ENCODE measurements at places on chromosomes 13 and 19. TPM values are rescaled to one million over a fixed set of nuclear protein-coding genes. Genes with fewer than 3 reads are reported as not detected.

GRCh38 chr19:6057651-6058517 is 52.4 kb downstream of the RFX2 start:
- peaks cover 5% of the 10 kb centered on the region for H3K27me3 ChIP-seq
- H3K4me1 ChIP-seq, result peaks cover 47% of the 10 kb centered on the region
- no peaks in the 10 kb centered on the region for H3K36me3 ChIP-seq
- H3K4me3 ChIP-seq, result peak overlapping the region; percentile 28
- DNase-seq, result no peak
- peak overlapping the region; percentile 90 for H3K27ac ChIP-seq

GRCh38 chr19:11164879-11165406 is 9.4 kb upstream of the SPC24 start:
- no peaks in the 10 kb centered on the region for H3K4me1 ChIP-seq
- H3K27ac ChIP-seq, result no peak overlapping the region
- peaks cover 5% of the 10 kb centered on the region for H3K27me3 ChIP-seq
- DNase-seq, result no peak
- H3K4me3 ChIP-seq, result no peak overlapping the region
- H3K36me3 ChIP-seq, result no peaks in the 10 kb centered on the region

- peaks cover 31% of the 10 kb centered on the region for H3K4me1 ChIP-seq
- peak overlapping the region; percentile 41 for H3K4me3 ChIP-seq
- H3K36me3 ChIP-seq, result peaks cover 12% of the 10 kb centered on the region
- no peak overlapping the region for H3K27ac ChIP-seq
Observed at GRCh38 chr19:42092350-42092749, 16.4 kb downstream of the ZNF574 start.

GRCh38 chr13:91526543-91527033 is 128.2 kb downstream of the GPC5 start:
- no peak overlapping the region for H3K27ac ChIP-seq
- H3K27me3 ChIP-seq, result no peaks in the 10 kb centered on the region
- H3K36me3 ChIP-seq, result no peaks in the 10 kb centered on the region
- no peak for DNase-seq
- no peak overlapping the region for H3K4me3 ChIP-seq

- peaks cover 11% of the 10 kb centered on the region for H3K4me1 ChIP-seq
- DNase-seq, result no peak
- H3K36me3 ChIP-seq, result peaks cover 16% of the 10 kb centered on the region
- H3K27me3 ChIP-seq, result no peaks in the 10 kb centered on the region
Observed at GRCh38 chr13:113470073-113470472, 16.8 kb upstream of the ADPRHL1 start.

DNA sequence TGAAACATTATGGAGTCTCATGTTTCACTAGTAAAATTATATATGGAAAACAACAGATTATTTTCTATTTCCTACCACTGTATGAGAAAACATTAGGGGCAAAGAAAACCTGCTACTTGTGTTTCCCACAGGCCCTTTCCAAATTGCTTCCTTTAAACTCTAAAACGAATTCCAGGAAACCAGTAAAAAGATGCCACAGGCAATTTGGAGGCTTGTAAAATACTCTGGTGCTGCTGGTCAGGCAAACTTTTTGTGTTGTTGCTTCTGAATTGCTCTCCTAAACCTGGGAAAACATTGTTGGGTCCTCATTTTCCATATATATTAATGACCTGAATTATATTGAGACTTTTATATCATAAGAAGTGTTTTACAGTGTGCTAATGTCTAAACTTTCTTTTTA is 141.5 kb downstream of the TDRD3 start:
- no peaks in the 10 kb centered on the region for H3K27me3 ChIP-seq
- no peak overlapping the region for H3K27ac ChIP-seq
- peaks cover 5% of the 10 kb centered on the region for H3K36me3 ChIP-seq
- DNase-seq, result no peak

DNA sequence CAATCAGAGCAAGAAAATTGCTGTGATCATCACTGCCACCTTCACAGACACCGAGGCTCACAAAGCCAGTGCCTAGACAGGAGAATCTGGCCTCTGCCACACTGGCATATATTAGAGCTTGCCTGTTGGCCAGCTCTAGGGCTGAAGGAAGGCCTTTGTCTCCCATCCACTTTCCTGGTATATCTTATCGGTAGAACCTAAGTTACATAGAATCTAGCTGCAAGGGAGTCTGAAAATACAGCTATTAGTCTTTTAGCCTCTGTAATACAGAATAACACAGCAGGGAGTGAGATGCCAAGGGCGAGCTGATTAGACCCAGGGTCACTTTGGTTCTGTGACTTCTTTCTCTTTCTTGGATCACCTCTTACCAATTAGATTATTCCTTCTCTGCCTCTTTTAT is 154.9 kb upstream of the KL start:
- no peaks in the 10 kb centered on the region for H3K36me3 ChIP-seq
- H3K27ac ChIP-seq, result no peak overlapping the region
- H3K4me3 ChIP-seq, result no peak overlapping the region
- no peaks in the 10 kb centered on the region for H3K27me3 ChIP-seq
- no peak for DNase-seq
- H3K4me1 ChIP-seq, result no peaks in the 10 kb centered on the region

DNA sequence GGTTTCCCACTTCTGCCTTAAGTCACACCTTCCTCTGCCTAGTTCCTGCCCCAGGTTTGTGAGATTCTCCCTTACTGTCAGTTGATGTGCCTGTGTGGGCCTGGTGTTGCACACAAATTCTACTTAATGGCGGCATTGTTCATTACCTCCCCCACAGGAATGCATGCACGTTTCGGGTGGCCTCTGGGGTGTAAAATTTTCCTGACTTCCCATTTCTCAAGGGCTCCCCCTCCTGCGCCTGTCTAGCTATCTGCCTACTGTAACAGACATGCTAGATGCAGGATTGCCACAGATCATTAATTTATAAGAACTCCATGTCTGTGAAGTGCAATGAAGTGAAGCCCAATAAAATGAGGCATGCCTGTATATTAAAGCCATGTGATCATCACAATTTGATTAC is 1466.3 kb downstream of the PCDH9 start:
- H3K4me1 ChIP-seq, result no peaks in the 10 kb centered on the region
- no peaks in the 10 kb centered on the region for H3K36me3 ChIP-seq
- H3K27ac ChIP-seq, result no peak overlapping the region
- DNase-seq, result no peak
- no peaks in the 10 kb centered on the region for H3K27me3 ChIP-seq
- H3K4me3 ChIP-seq, result no peak overlapping the region

DNA sequence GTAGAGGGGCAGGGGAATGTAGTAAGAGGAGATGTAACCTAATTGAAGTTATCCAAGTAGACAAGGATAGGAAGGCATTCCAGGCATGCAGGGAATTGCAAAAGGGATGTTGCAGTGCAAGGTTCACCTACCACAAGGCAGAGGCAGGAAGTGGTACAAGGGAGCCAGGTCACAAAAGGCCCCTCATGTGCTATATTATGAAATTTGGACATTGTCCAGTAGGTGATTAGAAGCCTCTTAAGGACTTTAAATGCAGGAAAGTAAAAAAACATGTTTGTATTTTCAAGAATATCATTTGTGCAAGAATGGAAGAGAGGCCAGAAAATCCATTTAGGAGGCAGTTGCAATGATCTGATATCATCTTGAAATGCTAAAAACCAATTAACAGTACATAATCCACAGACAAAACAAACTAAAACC is 111.4 kb downstream of the FRY start:
- H3K4me3 ChIP-seq, result no peak overlapping the region
- peaks cover 15% of the 10 kb centered on the region for H3K4me1 ChIP-seq
- peaks cover 20% of the 10 kb centered on the region for H3K36me3 ChIP-seq
- no peaks in the 10 kb centered on the region for H3K27me3 ChIP-seq

GRCh38 chr13:35917942-35918645 is 213.1 kb downstream of the DCLK1 start:
- no peaks in the 10 kb centered on the region for H3K36me3 ChIP-seq
- no peak for DNase-seq
- no peak overlapping the region for H3K27ac ChIP-seq
- H3K27me3 ChIP-seq, result no peaks in the 10 kb centered on the region
- no peak overlapping the region for H3K4me3 ChIP-seq
- peaks cover 2% of the 10 kb centered on the region for H3K4me1 ChIP-seq

DNA sequence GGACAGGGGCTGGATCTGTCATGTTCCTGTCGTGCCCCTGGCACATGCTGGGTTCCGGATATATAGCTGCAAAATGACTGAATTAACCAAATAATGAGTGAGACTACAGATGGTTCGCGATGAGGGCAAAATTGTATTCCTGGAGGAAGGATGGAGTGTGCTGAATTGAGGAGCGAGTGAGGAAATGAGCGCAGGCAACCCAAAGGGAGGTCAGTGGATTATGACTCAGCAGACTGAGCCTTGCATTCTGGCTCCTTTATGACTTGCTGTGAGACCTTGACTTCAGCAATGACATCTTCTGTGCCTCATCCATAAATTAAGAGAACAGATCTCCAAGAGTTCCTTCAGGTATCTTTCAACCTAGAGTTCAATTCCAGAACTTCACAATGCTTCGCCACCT is 115.0 kb upstream of the CLDN10 start:
- no peak overlapping the region for H3K4me3 ChIP-seq
- no peak overlapping the region for H3K27ac ChIP-seq
- H3K36me3 ChIP-seq, result no peaks in the 10 kb centered on the region
- H3K4me1 ChIP-seq, result no peaks in the 10 kb centered on the region

GRCh38 chr13:110379905-110380341 is 72.8 kb downstream of the COL4A2 start:
- no peaks in the 10 kb centered on the region for H3K36me3 ChIP-seq
- DNase-seq, result no peak
- H3K4me3 ChIP-seq, result no peak overlapping the region
- H3K27me3 ChIP-seq, result peaks cover 20% of the 10 kb centered on the region

DNA sequence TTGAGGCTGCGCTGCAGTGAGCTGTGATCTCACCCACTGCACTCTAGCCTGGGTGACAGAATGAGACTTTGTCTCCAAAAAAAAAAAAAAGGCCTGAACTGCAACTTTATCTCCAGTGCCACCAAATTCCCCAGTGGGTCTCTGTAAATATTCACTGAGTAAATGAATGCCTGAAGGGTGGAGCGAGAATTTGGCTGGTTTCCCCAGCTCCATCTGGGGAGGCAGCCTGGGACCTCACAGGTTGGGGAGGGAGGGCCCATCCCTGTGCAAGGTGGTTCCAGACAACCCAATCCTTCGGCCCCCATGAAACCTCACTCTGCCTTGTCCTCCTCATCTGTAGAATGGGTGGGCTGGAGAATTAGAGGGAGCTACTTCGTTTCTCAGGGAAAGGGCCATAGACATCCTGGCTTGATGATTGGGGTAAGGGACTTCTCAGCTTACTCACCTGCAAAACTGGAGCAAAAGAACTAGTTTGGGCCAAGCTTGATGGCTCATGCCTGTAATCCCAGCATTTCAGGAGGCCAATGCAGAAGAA is 4.2 kb upstream of the PKN1 start:
- no peak for DNase-seq
- H3K4me1 ChIP-seq, result peaks cover 11% of the 10 kb centered on the region
- H3K27ac ChIP-seq, result no peak overlapping the region
- H3K27me3 ChIP-seq, result no peaks in the 10 kb centered on the region

GRCh38 chr13:96779691-96780090 is 214.6 kb downstream of the OXGR1 start:
- H3K27me3 ChIP-seq, result no peaks in the 10 kb centered on the region
- no peak overlapping the region for H3K27ac ChIP-seq
- DNase-seq, result no peak
- H3K4me3 ChIP-seq, result no peak overlapping the region
- H3K36me3 ChIP-seq, result no peaks in the 10 kb centered on the region

DNA sequence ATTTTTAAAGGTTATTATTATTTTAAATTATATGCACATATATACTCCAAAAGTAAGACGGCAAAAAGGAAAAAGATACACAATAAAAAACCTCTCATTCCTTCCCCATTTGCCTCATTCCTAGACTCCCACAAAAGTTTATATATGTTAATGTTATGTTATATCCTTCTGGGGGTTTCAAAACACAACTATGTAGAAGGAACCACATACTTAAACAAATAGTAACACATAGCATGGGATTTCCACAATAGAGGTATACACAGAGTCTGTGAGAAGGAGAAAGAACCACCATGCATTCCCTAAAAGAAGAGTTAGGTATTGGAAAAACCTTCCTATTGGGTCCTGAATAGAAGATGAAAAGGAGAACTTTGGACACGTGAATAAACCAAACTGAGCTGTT is 9.1 kb downstream of the PDS5B start:
- H3K27me3 ChIP-seq, result no peaks in the 10 kb centered on the region
- no peaks in the 10 kb centered on the region for H3K36me3 ChIP-seq
- H3K4me3 ChIP-seq, result no peak overlapping the region
- H3K4me1 ChIP-seq, result peaks cover 53% of the 10 kb centered on the region
- H3K27ac ChIP-seq, result no peak overlapping the region

DNA sequence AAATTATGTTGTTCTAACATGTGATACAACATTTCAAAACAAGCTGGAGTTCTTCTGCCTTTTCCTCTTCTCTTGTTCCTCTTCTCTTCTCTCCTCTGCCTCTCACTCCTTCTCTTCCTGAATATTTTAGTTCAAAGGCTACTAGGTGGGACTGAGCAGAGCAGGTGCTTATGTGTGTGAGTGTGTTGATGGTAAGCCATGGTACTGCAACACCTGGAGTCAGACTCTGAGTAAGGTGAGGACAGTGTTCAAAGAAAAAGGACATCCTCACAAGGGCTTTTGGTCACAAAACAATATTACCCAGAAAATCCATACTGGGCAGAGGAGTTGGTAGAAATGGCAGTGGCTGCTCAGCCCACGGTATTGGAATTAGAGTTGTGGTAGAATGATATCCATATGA is 1188.7 kb downstream of the SLITRK1 start:
- H3K4me3 ChIP-seq, result no peak overlapping the region
- H3K27me3 ChIP-seq, result no peaks in the 10 kb centered on the region
- H3K4me1 ChIP-seq, result peaks cover 8% of the 10 kb centered on the region
- DNase-seq, result no peak

The MTIF3 gene
- total RNA-seq, result 38.3 TPM

The C1QTNF9B gene
- not detected for total RNA-seq

The MRPS31 gene
- total RNA-seq, result 15.8 TPM

The DGKH gene
- 10.7 TPM for total RNA-seq

The LGALS7B gene
- total RNA-seq, result not detected

The APOC4 gene
- total RNA-seq, result not detected

The ZNF229 gene
- 0.25 TPM for total RNA-seq

Data from T-helper 17 cell (primary cell).